ENCODE measurements at places on chromosomes 2 and 18.

- no peak for DNase-seq
Measured at GRCh38 chr2:119112230-119112629, 46.3 kb downstream of the C1QL2 start.

GRCh38 chr2:195108182-195108581 lies 548.8 kb upstream of the SLC39A10 start:
- no peak for DNase-seq

GRCh38 chr18:23722646-23723045 lies 33.4 kb downstream of the LAMA3 start:
- DNase-seq, result no peak

DNA sequence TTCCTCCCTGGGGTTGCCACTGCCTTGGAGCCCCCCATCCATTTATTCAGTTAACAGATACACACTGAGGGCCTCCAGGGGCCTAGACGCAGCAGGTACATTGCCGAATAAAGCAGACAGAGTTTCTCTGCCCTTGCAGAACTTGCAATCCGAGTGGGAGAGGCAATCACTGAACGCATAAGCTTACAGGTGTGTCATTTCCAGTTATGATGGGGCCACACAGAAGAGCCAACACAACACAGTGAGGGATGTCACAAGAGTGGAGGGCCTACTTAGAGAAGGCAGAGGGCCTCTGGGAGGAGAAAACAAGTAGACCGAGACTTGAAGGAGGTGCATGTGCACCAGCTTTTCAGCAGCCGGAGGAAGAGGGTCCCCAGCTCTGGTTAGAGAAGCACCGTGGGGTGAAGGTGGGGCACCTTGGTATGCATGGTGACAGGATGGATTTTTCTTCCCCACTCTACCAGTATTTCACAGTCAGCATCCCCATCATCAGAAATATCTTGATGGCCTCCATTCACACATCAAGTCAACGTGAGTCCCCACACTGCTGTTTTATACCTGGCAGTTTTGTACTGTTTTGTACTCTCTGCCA lies 150.9 kb downstream of the SMAD7 start:
- DNase-seq, result no peak

DNA sequence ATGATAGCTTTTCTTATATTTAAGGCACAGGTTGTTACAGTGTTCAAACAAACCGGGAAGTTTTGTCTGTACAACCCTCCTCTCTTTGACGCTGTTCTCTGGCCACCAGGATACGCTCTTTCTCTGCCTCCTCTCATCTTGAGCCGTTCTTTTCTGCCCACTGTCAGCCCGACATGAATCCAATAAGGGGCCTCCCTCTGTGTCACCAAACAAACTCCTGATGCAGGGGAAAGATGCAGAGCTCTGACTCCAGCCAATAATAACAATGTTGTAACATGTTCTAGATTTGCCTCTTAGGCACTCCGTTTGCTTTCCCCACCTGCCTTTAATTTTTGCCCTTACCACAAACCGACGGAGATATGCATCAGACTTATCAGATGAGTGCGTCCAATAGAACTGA lies 449.3 kb downstream of the SLC4A3 start:
- DNase-seq, result no peak

GRCh38 chr18:77501266-77501665 lies 251.6 kb downstream of the GALR1 start:
- no peak for DNase-seq

- no peak for DNase-seq
Measured at GRCh38 chr2:102672107-102672776, 52.9 kb downstream of the SLC9A2 start.

DNA sequence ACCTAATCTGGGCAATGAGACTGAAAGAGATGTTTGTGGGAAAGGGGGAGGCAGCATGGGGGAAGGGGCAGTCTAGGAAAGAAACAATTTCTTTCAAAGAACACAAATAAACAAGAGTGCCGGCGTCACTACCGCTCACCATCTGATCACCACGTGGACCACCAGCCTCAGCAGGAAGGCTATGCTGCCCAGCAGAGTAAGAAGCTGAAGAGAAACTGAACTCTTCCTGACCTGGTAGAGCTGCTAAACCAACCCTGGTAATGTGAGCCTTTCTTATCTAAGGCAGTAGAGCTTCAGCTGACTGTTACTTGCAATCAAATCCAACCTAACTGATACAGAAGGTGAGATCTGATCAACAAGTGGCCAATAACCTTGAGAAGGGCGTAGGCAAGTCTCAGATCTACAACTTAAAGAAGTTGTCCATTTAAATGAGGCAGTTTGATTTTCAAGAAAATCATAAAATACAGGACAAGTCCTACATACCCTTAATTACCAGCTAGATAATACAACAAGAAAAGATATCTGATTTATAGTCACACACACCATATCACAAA lies 44.2 kb upstream of the SPTBN1 start:
- DNase-seq, result no peak

DNA sequence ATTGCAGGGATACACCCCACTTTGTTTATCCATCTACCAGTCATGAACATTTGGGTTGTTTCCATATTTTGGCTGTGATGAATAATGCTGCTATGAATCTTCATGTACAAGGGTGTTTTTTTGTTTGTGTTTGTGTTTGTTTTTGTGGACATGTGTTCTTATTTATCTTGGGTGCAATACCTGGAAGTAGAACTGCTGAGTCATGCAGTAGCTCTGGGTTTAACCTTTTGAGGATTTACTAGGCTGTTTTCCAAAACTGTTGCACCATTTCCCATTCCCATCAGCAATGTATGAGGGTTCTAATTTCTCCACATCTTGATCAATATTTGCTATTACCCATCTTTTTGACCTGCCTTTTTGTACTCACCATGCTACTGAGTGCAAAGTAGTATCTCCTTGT lies 140.0 kb upstream of the CYP1B1 start:
- no peak for DNase-seq

DNA sequence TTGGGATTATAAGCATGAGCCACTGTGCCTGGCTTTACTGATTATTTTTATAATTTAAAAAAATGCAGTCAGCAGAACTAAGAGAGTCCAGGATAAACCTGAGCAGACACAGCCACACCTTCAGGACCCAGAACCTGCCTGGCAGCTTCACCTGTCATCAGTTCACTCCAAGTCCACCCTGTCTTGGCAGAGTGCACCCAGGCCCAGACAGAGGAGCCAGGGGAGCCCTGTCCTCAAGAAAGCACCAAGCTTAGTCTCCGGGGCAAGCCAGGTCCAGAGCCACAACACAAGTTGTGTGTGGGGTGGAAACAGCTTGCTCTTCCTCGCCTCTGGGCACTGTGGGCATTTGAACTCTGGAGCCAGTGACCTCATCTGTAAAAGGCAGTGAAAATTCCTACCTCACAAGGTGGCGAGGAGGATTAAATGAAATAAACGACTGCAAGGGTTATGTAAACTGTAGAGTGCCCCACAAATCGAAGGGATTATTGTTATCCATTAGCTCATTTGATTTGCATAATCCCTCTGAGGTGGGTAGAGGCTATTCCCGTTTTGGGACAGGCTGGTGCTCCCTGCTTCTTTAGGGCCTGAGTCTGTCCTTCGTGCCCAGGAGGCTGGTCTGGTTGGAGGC lies 24.7 kb downstream of the MYCN start:
- DNase-seq, result no peak

DNA sequence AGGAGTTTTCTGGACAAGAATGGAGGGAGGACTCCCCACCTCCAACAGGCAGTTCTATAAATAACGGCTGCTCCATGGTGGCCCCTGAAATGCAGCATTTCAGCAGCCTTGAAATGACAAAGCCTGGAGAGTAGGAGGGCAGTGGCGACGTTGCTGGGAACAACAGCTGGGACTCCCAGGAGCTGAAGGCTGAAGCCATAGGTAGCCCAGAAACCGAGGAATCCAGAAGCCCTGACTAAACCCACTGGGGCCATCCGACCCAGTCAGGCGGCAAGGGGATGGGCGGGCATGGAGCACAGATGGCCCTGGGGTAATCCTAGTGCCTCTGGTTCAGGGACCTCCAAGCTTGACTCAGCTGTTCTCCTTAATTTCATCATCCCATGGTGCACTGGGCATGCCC lies 9.0 kb downstream of the PRKAG3 start:
- DNase-seq, result no peak

GRCh38 chr2:158912112-158912511 lies 56.3 kb upstream of the TANC1 start:
- no peak for DNase-seq

- DNase-seq, result no peak
Measured at GRCh38 chr2:150872756-150873395, 385.4 kb upstream of the RND3 start.

- no peak for DNase-seq
Measured at GRCh38 chr2:121776361-121776760, 20.9 kb downstream of the TSN start.

DNA sequence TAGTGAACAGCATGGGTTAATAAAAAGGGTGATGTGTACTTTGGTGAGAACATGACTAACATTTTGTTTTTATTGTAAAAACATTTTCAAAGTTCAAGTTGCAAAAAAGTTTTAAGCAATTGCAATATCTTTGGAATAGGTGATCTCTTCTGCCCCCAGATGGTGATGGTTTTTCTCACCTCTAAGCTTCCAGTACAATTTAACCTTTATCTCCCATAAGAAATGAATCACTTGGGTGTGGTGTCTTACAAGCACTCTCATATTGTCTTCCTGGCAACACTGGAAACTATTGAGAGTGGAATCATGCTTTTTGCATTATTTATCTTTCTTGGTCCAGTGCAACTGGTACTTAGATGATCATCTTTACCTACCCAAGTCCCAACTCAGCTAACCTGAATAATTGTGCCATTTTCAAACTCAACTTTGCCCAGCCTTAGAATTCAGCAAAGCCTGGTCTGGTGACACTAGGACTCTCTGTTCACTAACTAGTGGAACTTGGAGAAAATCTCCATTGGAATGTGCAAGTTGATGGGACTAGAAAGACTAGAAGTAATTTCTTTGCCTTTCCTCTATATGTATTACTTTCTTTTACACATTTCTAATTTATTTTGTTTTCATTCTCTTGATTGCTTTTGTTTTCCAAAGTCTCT lies 964.7 kb upstream of the ZEB2 start:
- peak; percentile 37 for DNase-seq

DNA sequence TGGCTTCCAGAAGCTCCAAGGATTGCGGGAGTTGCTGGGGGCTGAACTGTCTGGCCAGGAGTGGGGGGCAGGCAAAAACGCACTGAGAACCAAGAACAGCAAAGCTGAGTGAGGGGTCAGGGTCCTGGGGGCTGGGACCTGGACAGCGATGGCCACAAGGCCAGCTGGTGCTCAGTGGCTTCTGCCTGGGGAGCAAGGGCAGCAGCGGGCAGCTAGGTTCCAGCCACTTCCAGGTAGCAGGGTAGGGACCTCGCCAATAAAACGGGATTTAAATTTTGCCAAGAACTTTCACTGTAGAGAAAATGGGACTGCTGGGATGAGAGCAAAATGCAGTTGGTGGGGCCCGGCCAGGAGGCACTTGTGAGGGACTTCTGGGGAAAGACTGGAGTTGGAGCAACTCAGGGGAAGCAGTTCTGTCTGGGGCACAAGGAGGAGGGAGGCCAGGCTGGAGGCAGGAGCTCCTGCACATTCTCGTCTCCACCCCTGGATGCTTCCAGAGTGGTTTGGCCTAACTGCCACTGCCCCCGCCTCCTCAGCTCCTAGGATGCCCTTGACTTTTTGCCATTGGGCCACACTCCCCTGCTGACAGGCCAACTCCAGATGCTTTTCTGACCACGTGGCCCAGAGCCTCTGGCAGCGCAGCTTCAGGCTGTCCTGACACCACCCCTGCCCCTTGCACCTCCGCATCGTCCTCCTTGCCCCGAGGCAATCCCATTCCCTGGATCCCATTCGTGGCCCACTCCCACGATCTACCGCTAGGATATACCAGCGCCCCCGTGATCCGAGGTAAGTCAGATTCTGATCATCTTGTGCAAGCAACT lies 5.5 kb upstream of the CCDC74A start:
- no peak for DNase-seq

DNA sequence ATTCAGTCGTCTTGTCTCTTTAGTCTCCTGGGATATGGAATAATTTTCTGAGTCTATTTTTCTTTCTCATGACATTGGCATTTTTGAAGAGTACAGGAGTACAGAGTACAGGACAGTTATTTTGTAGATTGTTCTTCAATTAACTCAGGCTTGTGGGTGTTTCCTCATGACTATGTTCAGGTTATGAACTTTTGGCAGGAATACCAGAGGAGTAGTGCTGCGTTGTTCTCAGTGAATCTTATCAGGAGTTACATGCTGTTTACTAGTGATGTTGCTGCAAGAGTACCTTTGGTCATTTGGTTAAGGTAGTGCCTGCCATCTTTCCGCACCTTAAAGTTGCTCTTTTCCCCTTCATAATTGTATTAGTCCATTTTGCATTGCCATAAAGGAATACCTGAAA lies 41.3 kb upstream of the AGFG1 start:
- DNase-seq, result no peak

DNA sequence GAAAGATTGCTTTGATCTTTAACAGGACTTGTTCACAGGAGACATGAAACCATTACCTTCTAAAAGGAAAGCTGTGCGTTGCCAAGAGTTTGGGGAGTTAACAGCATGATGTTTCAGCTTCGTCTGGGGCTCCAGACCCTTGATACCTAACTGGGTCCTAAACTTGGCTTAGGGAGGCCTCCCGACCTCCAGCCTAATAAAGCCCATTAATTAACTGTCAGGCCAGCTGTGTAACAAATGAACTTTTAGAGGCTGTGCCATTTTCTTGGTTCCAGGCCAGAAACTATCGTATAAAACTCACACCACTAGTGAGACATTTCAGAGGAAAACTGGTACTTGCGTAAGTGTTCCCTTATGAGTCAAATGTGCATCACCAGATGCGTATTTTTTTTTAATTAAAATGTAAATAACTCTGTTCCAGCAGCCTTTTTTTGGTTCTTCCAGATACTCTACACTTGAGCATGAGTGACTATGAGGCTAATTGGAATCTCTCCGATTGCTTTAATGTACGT lies 236.5 kb downstream of the BCL2 start:
- no peak for DNase-seq

DNA sequence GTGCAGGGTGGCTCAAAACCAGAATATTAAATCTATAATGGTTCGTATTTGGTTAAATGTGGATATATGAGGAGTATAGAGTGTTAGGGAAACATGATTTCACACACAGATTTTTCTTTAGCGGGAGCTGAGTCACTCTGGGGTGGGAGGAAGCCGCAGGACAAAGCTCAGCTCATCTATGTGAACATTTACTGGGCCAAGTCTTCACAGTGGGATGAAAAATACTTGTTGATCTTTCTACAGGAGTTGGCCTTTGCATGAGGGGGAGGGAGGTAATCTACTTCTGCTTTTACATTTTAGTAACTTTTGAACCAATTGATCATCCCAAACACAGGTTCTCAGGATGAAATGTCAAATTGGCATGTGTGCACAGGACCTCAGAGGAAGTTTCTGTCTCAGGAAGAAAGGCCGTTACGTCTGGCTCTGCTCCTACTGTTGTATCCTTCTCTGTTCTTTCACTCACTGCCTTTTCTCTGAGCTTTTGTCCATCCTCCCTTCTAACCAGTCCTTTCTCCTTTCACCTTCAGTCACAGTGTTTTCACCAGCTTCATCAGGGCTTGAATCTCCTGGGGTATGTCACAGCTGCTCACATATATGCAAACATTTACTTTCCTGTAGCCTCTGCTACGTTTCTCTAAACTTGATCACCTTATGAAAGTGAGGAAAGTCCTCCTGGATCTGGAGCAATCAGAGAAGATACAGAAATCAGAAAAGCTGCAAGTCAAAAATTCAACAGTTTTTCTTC lies 943.3 kb upstream of the FANCL start:
- DNase-seq, result no peak

GRCh38 chr2:234258562-234259141 lies 208.2 kb downstream of the SPP2 start:
- no peak for DNase-seq

- peak; percentile 8 for DNase-seq
Measured at GRCh38 chr2:211085056-211085680, 528.8 kb downstream of the CPS1 start.

Measured in K562 (cell line).